Activated naive CD4-positive, alpha-beta T cell (primary cell): ENCODE measurements at places on chromosomes 7 and 10.

DNA sequence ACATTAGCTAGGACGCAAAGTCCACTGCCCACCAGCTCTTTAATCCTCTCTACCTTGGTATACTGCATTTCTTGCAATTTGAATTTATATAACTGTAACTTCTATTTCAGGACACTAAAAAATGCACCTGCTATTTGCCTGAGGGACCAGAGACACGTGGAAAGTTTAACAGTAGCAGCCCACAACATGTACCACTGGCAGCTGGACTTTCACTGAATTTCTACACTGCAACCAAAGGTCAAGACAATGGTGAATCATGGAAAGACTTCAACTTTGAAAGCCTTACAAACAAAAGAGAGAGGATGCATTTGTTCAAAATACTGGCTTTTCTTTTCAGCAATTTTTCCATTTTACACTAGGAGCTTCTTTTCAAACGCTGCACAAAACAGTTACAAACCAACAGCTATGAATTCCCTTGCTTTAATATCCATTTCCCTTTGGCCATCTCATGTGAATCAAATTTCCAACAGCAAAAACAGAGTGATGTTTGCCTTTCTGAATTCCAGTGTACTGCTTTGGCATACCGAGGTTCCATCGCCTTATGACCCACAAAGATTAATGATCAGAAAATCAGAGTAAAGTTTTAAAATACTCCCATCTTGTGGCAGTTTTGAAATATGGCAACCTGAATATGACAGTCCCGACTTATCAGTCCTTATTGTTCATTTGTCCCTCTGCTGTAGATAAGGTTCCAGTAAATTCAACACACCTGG is 29.9 kb upstream of the HNRNPH3 start:
- no peak for DNase-seq

DNA sequence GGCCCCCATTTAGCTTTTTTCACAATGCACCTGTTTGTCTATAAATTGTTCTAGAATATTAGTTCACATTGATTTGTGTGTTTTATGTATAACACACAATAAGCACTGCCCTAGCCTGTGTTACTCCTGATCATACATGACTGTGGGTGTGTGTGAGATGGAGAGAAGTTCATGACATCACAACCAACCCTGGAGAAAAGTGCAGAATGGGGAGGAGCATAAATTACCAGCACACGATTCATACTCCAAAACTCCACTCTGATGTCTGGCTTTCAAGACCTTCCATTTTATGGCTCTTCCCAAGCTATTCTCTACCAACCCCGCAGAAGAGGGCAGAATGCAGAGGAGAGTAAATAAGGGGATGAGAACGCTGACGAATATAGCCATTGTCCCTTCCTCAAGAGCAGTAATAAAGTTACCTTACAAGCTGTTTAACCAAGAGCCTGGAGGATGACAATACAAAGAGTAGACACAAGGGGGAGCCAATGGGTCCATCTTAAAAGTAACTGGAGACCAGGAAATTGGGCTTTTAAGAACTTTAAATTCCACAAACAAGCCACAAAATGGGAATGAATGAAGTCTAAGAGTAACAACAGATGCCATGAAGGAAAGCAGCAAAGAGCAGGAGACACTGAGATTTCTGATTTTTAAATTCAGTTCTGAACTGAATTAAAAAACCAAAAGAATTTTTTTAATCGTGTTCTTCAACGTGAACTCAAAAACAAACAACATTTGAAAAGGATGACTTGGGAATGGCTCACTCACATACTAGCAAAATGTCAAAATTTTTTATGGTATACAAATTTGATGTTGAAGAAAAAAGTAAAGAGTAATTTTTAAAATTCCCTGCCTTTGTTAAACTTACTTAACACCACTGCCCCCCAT is 159.6 kb downstream of the PARD3 start:
- DNase-seq = no peak

GRCh38 chr7:133268355-133268754 is 15.5 kb downstream of the EXOC4 start:
- DNase-seq = no peak

DNA sequence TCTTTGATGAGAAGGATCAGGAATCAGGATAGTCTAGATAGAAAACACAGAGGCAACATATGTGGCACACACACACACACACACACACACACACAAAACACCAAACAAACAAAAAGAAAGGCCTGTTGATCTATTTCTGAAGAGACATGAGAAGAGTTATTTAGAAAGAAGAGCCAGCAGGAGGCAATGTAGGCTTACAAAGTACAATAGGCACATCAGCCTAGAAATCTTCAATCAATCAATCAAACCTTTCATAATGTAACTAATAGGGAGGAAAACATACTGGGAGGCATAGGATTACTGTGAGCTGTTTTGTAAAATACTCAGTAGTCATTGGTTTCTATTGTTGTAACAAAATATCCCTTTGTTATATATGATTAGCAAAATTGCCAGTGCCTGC is 47.3 kb upstream of the TES start:
- no peak for DNase-seq

DNA sequence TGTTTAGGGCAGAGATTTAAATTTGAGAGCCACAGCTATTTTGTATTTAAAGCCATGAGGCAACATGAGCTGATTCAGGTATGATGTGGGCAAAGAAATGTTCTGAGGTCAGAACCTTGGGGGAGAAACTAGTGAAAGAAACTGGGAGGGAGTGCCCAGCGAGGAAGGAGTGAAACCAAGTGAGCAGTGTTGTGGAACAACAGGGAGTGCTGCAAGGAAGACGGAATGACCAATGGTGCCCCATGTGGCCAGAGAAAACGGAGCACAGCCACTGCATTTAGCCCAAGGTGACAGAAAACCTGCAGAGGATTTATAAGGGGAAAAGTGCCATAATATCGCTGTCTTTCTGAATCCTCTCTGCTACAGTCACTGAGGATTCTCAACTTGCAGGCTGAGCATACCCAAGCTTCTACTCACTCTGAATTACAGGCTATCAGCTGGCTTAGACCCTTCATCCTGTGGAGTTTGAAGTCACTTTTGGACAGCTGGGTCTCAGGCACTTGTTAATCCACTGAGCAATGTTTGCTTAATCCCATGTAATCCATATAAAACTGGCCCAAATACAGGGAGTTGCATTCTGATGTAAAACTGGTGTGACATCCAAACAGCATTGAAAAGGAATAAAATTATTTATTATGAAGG is 777.3 kb downstream of the CCSER2 start:
- DNase-seq = no peak

DNA sequence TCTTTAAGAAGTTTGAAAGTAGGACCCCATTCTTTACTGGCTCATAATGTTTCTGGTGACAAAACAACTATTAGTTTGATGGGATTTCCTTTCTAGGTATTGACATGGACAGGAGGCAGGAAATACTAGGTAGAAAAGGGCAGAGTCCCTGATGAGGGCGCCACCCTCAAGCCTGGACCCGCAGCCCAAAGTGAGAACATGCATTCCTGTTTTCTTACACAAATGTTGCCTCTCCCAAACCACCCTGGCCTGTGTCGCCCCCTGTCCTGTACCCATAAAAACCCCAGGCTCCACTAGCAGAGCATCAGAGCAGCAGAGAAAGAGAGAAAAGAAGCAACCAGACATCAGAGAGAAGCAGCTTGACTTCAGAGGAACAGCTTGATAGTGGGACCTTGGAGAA is 1055.2 kb upstream of the POT1 start:
- DNase-seq = no peak

DNA sequence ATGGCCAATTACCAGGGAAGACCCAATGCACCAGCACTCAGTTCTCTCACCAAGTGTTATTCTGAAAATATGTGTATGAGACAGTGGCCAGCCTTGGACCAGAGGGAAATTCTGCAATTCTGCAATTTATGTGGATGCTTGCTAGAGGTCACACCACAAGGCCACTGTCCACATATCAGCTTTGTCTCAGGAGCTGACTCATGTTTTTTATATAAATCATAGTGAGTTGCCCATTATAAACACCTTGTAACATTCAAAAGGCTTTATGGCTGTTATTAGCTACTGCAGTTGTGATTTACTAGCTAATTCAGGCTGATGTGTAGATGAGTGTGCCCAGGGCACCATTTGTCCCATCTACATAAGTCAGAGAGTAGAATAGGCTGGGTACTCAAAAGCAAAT is 649.0 kb downstream of the LRMDA start:
- no peak for DNase-seq

DNA sequence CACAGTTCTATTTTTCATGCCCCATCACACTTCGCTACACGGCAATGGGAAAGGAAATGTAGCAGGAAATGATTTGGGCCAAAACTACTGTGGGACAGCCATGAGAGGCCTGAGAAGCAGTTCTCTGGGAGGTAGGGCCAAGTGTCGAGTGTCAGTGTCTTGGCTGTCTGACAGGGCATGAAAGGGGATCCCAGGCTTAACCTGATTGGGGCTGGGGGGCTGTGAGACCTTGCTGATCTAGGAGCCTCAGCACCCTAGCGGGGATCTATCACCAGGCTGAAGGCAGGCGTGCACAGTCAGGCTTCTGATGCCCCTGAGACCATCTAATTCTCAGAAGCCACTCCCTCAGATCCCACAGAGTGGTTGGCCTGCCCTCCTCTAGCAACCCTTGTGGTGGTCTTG is 58.2 kb upstream of the SLC25A13 start:
- no peak for DNase-seq

DNA sequence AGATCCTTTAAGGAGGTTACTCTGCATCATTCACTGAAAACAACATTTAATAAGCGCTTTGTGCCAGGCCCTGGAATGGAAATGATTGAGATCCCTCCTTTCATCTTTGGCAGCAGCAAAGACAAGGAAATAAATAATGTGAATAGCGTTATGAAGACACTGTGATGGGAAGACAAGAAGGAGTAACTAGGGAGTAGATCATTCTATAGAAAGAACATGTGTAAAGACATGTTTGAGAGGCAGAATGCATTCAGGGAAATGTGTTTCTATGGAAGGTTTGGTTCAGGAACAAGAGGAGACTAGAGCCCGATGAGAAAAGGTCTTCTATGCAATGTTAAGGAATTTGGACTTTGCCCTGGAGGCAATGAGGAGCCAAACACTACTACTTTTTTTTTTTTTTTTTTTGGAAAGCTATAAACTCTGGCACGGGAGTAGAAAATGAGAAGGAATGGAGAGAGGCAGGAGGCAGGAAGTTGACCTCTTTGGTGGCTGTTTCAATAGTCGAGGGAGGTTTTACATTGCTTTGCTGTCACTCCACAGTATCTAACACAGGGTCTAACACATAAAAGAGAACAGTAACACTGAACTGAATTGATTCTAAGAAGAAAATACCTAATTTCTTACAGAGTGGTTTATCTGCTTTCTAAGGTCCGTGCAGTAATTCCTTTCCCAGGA is 44.9 kb downstream of the SMURF1 start:
- no peak for DNase-seq

- peak; percentile 6 for DNase-seq
Observed at GRCh38 chr7:75920431-75921161, 5.6 kb downstream of the POR start.

GRCh38 chr7:158536871-158537515 is 50.6 kb downstream of the PTPRN2 start:
- no peak for DNase-seq

DNA sequence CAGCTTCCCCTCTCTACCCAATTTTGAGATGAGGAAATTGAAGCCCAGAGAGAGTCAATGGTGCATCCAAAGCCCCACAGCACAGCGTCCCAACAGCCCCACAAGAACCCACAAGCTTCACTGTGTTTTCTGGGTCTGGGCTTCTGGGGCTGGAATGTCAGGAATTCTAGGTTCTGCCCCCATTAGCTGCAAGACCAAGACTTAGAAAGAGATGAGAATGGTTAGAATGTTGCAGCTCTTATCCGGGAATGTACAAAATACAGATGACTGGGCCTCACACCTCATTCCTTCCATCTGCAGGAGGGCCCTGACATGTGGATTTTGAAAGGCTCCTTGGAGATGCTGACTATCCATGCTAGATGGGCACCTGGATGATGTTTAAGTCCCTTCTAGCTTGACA is 6.0 kb upstream of the SGPL1 start:
- no peak for DNase-seq

DNA sequence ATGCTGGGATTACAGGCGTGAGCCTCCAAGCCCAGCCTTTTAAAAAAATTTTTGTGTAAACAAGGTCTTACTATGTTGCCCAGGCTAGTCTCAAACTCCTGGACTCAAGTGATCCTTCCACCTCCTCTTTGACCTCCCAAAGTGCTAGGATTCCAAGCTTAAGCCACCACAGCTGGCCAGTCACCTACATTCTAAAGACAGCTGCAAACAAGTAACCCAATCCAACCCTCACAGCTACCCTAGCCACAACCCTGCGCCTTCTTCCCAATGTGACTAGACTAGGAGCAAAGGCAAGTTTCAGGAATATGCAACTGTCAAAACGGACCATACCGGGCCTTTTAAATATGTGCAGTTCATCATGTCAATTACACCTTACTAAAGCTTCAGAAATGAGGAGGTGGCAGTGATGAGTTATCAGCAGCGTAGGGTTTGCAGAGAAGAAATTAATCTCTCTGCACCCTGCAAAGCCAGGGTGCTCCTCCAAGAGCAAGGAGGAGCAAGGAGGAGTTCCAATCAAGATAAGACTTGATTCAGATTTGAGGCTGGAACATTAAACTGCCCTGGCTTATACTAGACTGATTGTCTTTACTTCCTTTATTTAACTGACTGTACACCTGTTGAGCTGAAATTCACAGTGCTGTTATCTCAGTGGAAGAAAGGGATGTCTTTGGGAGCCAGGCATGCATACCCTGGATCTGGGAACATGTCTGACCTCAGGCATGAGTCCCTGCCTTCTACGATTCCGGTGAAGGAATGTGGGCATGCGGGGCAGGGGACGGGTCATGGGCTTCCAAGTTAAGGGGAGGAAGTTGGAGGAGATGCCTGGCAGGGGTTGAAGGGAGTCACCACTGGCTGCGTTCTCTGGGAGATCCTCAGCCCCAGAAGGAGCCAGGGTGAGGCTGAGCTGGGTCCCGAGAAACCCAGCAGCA is 15.5 kb upstream of the TMEM120A start:
- DNase-seq = no peak

GRCh38 chr7:75762350-75762917 is 9.6 kb downstream of the CCL26 start:
- DNase-seq = no peak

GRCh38 chr10:121910673-121911420 is 17.0 kb downstream of the ATE1 start:
- no peak for DNase-seq
